Natural killer cell treated with Interleukin-12 subunit alpha and Interleukin-12 subunit beta and Interleukin-15 and Interleukin-18, amount 100 ng/mL, for 72 hours (primary cell): ENCODE measurements at places on chromosomes 12 and 14. TPM values are rescaled to one million over a fixed set of nuclear protein-coding genes. Genes with fewer than 3 reads are reported as not detected.
A peak's percentile ranks its signal among the peaks of the same experiment; 100 is the strongest.

- no peak for DNase-seq
Observed at GRCh38 chr12:92290886-92291285, 145.2 kb upstream of the BTG1 start.

The HOXC13 gene
- not detected for total RNA-seq

The CDCA4 gene
- total RNA-seq = 71.5 TPM

- DNase-seq = no peak
Observed at GRCh38 chr12:61797266-61797665, 462.9 kb upstream of the USP15 start.

GRCh38 chr14:72744416-72745120 lies 149.3 kb downstream of the DPF3 start:
- DNase-seq = no peak

DNA sequence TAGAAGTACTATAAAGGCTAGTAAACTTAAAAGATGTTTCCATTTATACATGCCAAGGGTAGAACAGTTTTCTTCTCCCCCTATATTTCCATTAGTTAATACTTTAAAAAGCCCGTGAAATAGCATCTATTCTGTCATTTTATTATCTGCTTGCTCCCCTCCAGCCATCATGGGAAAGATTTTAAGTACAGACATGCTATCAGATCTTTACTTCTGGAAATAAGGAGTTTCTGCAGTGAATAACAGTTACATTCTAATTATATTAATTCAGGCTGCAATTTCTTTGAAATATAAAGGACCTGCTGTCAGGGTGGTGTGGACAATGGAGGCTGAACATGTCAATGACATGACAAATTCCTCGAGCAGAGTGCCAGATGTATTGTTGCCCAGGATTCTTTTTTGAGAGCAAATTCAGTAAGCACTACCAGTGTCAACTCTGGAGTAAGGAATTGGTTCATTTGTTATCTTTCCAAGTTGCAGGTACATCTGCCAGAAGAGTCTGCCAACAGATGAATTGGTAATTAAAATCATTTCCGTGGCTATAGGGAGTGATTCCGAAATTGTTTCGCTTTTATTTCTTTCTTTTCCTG lies 151.3 kb downstream of the BTG1 start:
- no peak for DNase-seq

- no peak for DNase-seq
Observed at GRCh38 chr12:11891754-11892386, 178.9 kb upstream of the BCL2L14 start.

DNA sequence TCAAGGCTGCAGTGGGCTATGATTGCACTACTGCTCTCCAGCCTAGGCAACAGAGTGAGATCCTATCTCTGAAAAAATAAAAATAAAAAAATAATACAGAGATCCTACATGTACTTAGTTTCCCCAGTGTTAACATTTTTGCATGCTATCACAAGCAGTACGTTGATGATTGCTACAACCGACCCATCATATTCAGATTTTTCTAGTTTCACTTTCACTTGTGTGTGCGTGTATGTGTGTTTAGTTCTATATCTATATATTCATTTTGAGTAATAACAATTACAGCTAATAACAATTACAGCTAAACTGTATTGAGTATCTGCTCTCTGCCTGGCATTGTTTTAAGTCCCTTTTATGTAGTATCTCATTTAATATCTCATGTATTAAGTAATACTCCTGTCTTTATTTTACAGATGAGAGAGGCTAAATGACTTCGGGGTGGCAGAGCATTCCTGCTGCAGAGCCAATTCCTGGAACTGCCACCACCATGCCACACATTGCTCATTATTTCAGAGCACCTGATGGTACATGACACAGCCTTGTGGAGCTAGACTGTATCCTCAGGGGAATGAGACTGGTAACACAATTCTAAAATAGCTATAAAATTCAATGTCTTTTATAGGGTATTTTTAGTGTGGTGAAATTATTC lies 153.1 kb downstream of the BCAT1 start:
- no peak for DNase-seq

DNA sequence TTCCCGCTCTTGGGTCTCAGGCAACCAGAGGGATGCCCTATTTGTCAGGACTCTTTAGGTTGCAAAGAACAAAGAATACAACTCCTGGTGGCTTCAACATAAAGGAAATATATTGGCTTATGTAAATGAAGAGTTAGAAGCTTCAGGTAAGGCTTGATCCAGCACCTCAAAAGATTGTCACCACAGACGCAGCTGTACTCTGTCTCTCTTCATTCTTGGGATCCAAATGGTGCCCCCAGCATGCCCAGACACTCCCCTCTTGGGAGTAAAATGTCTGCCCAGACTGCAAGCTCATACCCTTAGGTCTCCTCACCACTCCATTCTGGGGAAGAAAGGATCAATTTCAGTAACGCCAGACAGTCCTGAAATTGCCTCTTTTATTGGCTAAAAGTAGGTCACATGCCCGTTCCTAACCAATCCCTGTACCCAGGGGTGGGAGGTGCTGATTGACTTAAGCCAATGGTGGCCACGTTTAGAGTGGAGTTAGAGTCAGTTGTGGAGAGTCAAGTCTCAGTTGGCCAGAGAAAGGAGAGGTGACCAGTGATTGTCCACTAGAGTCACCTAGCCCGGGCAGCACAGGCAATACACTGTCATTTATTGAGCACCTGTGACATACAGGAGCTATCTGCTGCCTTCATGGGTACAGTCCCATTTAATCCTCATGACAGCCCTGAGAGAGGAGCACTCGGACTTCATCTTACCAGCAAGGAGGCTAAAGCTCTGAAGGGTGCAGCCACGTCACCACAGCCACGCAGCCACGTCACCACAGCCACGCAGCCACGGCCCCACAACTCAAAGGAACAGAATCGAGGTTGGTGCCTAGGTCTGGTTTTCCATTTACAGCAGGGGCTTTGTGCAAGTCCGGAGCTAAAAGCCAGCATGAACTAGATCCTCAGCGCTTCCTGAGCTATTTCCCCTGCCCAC lies 19.7 kb upstream of the BEGAIN start:
- peak; percentile 49 for DNase-seq

The LRRC10 gene
- not detected for total RNA-seq

The POTEG gene
- total RNA-seq = not detected

- DNase-seq = no peak
Observed at GRCh38 chr12:40075458-40075857, 30.4 kb downstream of the SLC2A13 start.
